ENCODE measurements at places on chromosomes 6 and 20.

GRCh38 chr20:23753589-23753988 lies 2.9 kb upstream of the CST1 start:
- DNase-seq, result no peak

GRCh38 chr20:5718896-5719595 lies 31.2 kb upstream of the SHLD1 start:
- no peak for DNase-seq

- DNase-seq, result no peak
Observed at GRCh38 chr6:96724641-96725040, 112.6 kb downstream of the GPR63 start.

GRCh38 chr20:36101192-36101591 lies 53.3 kb upstream of the EPB41L1 start:
- DNase-seq, result no peak

DNA sequence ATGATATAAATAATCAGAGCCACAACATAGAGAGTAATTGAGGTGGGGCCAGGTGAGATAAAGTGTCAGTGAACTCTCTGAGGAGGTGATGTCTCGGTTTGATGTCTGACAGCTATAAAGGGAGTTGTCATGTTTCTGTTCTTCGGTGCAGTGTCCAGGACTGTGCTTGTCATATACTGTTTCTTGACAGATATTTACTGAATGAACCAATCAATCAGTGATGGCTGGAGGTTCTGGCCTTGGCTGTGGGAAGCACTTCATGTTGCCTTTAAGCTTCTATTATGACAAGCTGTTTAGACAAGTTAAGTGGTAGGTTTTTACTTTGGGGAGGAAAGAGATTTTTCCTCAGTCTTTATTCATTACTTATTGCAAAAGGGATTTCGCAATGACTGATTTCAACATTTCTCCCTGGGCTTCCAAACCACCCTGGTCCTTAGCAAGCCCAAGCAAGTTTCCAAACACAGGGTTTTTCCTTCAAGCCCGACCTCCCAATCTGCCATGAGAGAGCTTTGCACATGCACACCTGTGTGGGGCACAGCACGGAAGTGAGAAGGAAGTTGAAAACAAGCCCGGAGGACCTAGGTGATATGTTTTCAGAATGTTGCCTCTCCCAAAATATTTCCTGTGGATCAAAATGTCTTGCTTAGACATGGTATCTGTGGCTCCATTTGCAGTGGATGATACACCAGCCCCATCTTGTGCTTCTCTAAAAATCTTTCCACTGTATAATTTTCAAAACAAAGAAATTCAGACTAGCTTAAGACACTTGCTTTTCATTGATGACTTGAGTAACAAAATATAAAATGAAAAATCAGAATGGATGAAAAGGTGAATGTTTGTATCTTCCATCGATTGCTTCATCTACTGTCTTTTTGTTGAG lies 567.3 kb upstream of the BTBD3 start:
- DNase-seq, result no peak

GRCh38 chr6:135176464-135176863 lies 4.6 kb upstream of the MYB start:
- no peak for DNase-seq

GRCh38 chr6:134739299-134740026 lies 210.4 kb downstream of the ALDH8A1 start:
- DNase-seq, result no peak

- DNase-seq, result no peak
Observed at GRCh38 chr6:33856031-33856590, 52.3 kb upstream of the MLN start.

DNA sequence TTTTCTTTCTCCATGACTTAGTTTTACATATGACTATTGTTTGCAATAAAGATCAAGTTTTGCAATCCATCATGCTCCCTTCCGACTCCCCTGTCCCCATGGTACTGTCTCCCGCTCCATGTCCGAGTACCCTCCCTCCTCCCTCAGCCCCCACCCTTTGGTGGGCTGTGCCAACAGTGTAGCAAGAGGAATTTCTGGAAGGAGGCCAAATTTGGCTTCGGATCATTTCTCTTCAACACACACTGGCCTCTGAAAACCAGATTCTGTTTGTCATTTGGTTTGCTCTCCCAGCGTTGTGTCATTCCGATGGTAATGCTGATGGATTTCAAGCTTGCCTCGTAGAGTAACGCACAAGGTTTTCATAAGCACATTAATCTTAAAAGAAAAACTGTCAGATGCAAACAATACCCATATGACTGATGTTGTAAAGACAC lies 22.9 kb upstream of the PAX1 start:
- DNase-seq, result no peak

DNA sequence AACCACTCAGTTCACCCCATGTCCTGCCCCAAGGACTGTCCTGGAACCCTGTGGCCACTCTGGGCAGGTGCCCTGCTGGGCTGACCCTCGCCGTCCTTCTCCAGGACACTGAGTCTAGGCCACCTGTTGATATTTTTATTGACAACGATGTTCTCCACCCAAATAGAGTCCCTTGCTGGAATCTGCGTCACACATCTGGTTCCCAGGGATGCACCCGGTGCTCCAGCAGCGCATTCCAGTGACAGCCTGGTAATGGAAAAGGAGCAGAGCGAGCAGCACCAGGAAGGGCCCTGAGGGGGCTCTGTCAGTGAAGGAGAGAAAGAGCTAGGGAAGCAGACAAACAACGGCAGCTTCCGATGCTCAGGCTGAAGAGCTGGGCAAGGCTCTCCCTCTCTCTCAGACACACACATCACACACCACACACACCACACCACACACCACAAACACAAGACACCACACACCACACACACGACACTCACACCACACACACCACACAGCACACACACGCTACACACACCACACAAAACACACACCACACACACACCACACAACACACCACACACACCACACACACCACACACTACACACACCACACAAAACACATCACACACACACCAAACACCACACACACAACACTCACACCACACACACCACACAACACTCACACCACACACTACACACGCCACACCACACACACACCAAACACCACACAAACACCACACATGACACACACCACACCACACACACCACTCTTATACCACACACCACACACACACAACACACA lies 117.9 kb upstream of the THBS2 start:
- no peak for DNase-seq

DNA sequence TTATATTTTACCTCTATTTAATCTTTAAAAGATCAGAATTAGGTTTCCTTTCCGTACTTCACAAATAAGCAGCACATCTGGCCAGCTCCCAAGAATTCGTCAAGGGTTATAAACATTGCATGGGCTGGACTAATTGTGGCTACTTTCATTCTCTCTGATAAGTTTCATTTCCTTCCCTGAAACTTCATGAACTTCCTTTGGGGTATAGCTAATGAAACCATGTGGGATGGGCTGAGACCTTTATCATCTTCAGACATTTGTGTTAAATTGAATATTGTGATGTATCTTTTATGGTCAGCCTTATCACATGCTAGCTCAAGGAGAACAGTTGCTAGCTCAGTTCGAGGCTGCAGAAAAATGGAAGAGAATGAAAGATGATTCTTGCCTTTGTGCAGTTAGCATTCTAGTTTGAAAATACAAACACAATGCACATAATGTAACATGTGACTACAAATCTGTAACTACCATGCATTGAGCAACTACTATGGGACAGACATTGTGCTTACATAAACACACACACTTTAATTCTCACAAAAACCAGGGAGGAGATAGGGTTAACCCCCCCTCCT lies 1.7 kb upstream of the GMPR start:
- DNase-seq, result no peak

GRCh38 chr20:21712443-21713059 lies 7.1 kb downstream of the PAX1 start:
- no peak for DNase-seq

DNA sequence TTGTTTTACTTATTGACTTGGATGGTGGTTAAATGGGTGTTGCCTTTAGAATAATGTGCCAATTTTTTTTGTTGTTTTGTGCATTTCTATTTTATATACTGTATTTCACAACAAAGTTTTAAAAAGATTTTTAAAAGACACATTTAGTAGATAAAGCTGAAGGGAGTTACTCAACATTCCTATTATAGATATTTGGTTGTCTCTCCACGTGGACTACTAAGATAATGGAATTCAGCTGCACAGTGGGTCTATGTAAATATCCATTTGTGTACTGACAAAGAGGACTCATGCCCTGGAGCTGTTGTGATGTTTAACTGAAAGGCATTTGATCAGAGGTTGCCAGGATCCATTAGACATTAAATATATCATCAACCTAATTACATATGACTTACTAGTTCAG lies 23.2 kb upstream of the FAM135A start:
- no peak for DNase-seq

DNA sequence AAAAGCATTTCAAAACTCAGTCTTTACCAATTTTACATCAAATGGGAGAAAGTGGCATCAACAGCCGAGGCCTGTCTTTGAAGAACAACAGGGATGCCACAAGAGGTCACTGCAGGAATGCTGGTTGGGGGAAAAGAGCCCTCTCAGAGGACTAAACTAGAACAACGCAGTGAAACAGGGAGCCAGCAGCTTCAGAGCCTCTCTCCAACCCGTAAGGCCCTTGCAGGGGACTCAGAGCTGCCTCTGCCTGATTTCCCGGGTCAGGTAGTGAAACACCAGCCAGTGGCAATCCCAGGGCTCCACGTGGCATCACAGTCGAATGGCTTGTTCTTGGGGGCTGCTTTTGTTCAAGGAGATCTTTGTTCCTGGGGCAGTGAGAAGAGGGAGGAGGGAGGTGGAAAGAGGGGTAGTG lies 55.0 kb upstream of the KCNK16 start:
- DNase-seq, result no peak

DNA sequence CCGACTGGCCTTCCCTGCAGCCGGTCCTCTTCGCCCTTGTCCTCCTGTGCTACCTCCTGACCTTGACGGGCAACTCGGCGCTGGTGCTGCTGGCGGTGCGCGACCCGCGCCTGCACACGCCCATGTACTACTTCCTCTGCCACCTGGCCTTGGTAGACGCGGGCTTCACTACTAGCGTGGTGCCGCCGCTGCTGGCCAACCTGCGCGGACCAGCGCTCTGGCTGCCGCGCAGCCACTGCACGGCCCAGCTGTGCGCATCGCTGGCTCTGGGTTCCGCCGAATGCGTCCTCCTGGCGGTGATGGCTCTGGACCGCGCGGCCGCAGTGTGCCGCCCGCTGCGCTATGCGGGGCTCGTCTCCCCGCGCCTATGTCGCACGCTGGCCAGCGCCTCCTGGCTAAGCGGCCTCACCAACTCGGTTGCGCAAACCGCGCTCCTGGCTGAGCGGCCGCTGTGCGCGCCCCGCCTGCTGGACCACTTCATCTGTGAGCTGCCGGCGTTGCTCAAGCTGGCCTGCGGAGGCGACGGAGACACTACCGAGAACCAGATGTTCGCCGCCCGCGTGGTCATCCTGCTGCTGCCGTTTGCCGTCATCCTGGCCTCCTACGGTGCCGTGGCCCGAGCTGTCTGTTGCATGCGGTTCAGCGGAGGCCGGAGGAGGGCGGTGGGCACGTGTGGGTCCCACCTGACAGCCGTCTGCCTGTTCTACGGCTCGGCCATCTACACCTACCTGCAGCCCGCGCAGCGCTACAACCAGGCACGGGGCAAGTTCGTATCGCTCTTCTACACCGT lies 6.1 kb downstream of the UBD start:
- DNase-seq, result no peak

- DNase-seq, result no peak
Observed at GRCh38 chr6:169146521-169146920, 107.1 kb downstream of the THBS2 start.

GRCh38 chr20:25695532-25696370 lies 902 bp downstream of the ZNF337 start:
- DNase-seq, result no peak

GRCh38 chr20:53708129-53708968 lies 114.7 kb upstream of the ZNF217 start:
- no peak for DNase-seq

- no peak for DNase-seq
Observed at GRCh38 chr6:47004463-47004862, 37.7 kb downstream of the ADGRF1 start.

GRCh38 chr20:45318386-45318939 lies 10.4 kb upstream of the MATN4 start:
- no peak for DNase-seq

DNA sequence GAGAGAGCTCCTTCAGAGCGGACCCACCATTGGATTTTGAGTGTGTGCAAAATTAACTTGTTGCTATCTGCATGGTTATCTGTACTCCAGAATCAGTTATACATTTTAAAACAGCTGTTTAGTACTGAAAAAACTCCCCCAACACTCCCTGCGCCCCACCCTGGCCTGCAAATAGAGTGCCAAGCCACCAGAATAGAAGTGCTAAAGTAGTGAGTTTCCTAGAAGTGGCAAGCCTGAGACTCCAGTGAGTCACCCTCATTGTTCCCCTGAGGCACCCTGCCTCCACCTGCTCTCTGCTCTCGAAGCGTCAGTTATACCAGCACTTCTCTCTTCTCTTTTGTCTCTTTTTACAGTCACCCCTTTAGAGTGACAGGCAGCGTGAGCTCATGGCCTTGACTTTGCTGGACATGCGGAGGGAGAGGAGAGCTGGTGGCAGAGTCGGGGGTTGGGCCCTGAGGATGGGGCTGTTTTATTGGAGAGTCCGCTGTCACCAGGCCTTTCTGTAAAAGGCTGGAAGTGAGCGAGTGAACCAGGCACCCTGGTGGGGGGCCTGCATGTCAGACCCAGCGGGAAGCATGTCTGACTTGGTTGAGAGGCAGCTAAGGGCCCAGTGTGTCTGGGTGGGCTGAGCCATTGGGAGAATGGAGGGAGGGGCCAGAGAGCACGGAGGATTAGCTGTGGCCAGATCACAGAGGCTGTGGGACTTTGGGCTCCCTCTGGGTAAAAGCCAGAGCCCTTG lies 10.4 kb downstream of the IGF2R start:
- DNase-seq, result peak; percentile 41

DNA sequence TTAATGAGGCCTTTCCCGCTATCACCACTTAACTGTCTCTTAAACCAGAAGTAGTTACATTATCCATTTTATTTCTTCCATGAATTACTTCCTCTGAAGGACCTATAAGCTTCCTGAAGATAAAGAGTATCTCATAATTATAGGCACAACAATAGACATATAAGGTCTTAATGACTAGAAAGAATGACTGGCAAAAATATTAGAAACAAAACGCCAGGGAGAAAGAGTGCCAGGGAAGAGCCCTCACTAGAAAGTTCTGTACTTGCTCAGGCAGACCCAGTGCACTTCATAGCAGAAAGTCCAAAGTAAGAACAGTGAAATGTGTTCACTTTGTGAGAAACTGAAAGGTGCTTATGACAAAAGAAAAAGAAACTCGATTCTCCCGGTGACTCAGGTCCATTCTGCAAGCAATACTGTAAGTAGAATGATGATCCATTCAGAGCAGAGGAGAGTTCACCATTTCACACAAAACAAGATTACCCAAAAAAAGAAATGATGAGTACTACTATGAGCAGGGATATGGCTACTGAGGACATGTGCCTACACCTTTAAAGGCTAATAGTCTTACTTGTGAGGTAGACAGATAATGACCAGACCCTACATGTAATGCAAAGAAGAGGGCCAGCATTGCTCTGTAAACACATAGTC lies 5.5 kb downstream of the ZNF334 start:
- DNase-seq, result no peak

GRCh38 chr6:13009461-13009860 lies 292.9 kb downstream of the PHACTR1 start:
- DNase-seq, result no peak

Measured in activated effector memory CD4-positive, alpha-beta T cell treated with Interleukin-2 at 50 U/mL for 16 hours (primary cell).